ENCODE measurements at places on chromosomes 11 and 22.
A peak's percentile ranks its signal among the peaks of the same experiment; 100 is the strongest.

GRCh38 chr11:62267576-62267975 lies 2.4 kb upstream of the SCGB2A2 start:
- DNase-seq, result no peak

DNA sequence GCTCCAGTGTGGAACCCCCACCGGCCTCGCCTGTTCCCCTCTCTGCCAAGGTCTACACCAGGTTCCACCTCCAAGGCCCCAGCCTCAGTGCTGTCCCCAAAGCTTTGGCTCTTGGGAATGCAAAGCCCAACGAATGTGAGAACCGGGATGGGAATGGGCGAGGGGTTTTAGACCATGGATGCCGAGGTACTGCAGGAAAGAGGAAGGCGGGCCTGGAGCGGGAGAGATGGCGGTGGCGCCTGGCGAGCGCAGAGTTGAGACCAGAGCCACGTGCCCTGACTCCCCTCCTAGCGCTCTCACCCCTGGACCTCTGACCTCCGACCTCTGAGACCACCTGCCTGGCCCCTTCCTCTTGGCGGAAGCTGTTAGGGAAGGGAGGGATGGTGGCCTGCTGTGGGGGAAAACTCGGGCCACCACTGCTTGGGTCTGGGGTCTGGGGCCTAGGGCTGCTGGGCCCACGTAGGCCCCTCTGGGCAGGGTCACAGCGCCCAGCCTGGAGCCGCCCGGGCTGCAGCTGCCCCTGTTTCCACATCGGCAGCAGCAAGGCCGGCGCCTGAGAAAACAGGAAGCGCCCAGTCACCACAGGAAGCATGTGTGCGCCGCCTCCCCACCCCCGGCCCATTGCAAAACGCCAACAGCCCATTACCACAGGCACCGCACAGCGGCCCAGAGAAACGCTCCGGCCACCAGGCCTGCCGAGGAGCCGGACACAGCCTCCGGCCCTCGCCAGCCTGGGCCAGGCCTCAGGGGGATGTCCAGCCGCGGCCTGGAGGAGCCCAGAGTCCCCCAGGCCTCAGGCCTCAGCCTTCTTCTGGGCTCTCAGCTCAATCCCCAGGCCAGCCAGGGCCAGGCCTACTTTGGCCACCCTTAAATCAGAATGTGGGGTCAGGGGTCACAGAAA lies 13.8 kb upstream of the SLC39A13 start:
- DNase-seq, result peak; percentile 57

- no peak for DNase-seq
Observed at GRCh38 chr11:105713106-105713505, 103.2 kb downstream of the GRIA4 start.

DNA sequence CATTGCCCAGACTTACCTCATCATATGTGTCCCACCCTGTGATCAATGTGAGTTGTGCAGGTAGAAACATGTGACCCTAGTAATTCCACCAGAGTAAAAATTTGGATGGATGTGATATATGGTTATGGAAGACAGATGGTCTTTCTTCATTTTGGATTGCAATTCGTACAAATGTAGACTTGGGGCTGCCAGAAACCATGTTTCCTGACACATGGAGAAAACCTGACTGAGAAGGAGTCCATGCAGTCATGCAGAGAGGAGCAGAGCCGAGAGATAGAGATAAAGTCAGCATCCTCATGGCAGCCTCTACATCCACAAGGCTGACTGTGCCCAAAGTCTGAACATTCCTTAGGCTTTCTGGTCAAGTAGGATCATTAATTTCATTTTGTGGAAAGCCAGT lies 678.1 kb upstream of the KIRREL3 start:
- no peak for DNase-seq

DNA sequence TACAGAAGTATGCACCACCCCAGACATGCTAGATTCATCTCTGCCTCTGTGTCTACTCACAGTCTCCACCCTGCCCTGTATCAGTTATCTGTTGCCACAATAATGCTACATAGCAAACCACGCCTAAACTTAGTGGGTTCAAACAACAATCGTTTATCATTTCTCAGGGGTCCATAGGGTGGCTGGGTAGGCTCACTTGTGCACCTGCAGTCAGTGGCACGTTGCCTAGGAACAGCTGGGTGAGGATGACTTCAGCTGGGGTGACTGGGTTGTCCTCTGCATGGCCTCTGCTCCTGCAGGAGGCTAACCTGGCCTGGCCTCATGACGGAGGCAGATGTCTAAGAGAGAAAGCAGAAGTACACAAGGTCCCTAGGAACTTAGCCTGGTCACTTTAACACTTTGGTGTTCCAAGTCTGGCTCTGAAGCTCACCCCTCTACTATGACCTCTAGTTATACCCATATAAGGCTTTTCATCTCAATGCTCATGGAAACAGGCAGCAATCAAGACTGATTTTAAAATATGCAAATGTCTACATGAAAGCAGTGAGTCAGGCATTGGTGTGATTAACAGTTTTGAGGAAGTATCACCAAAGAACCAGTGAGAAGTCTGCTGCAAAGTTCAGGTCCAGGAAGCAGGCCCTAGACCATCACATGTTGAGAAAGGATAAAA lies 10.7 kb downstream of the OLFML1 start:
- DNase-seq, result no peak

GRCh38 chr11:129055196-129055595 lies 112.5 kb upstream of the TP53AIP1 start:
- no peak for DNase-seq

DNA sequence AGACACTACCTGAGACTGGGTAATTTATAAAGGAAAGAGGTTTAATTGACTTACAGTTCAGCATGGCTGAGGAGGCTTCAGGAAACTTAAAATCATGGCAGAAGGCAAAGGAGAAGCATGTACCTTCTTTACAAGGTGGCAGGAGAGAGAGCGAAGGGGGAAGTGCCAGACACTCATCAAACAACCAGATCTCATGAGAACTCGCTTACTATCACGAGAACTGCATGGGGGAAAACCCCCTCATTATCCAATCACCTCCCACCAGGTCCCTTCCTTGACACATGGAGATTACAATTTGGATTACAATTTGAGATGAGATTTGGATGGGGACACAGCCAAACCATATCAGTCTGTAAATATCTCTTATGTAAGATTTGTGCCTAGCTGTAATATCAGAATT lies 50.9 kb upstream of the ATXN10 start:
- DNase-seq, result no peak
